Activated naive CD4-positive, alpha-beta T cell treated with anti-CD3 and anti-CD28 coated beads, Interleukin-2, amount 10 ng/mL, durations not matched to agents 7 days and 5 days (primary cell): ENCODE measurements at places on chromosomes 16 and 17.

- no peak for DNase-seq
Observed at GRCh38 chr16:2437032-2437790, 8.0 kb downstream of the CCNF start.

- no peak for DNase-seq
Observed at GRCh38 chr17:19457830-19458271, 46.8 kb downstream of the RNF112 start.

GRCh38 chr16:29744541-29745101, 1.2 kb downstream of the C16orf54 start:
- DNase-seq: no peak

- no peak for DNase-seq
Observed at GRCh38 chr16:65070831-65071432, 50.9 kb downstream of the CDH11 start.

- DNase-seq: peak; percentile 70
Observed at GRCh38 chr17:57256708-57257112, 387 bp downstream of the MSI2 start.

DNA sequence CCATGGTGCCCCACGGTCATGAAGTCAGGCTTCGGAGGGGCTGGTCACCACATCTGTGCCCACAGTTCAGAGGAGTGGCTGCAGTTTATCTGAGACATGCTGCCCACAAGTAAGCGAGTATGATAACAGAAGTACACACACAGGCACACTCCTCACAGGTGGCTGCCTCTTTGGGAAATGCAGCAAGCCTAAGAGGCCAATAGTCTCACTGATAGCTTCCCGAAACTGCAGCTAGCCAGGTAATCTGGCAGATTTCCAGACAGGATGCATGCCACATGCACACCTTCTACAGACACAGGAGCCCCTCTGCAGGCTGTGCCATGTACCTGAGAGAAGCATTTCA, 12.6 kb upstream of the GFOD2 start:
- DNase-seq: no peak

DNA sequence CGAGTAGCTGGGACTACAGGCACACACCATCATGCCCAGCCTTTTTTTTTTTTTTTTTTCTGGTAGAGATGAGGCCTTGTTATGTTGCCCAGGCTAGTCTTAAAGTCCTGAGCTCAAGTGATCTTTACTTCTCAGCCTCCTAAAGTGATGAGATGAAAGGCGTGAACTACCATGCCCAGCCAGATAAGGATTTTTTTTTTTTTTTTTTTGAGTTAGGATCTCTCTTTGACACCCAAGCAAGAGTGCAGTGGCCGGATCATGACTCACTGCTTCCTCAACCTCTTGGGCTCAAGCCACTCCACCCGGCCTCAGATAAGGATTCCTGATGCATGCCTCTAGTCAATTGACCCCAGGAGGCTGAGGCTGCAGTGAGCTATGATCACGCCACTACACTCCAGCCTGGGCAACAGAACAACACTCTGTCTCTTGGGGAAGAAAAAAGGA, 11.2 kb upstream of the PLEKHG4 start:
- no peak for DNase-seq

GRCh38 chr16:337437-337836, 15.1 kb downstream of the AXIN1 start:
- no peak for DNase-seq

- no peak for DNase-seq
Observed at GRCh38 chr17:63029541-63029940, 63.5 kb downstream of the TANC2 start.

GRCh38 chr17:73546770-73547536, 97.3 kb downstream of the SDK2 start:
- peak; percentile 60 for DNase-seq

DNA sequence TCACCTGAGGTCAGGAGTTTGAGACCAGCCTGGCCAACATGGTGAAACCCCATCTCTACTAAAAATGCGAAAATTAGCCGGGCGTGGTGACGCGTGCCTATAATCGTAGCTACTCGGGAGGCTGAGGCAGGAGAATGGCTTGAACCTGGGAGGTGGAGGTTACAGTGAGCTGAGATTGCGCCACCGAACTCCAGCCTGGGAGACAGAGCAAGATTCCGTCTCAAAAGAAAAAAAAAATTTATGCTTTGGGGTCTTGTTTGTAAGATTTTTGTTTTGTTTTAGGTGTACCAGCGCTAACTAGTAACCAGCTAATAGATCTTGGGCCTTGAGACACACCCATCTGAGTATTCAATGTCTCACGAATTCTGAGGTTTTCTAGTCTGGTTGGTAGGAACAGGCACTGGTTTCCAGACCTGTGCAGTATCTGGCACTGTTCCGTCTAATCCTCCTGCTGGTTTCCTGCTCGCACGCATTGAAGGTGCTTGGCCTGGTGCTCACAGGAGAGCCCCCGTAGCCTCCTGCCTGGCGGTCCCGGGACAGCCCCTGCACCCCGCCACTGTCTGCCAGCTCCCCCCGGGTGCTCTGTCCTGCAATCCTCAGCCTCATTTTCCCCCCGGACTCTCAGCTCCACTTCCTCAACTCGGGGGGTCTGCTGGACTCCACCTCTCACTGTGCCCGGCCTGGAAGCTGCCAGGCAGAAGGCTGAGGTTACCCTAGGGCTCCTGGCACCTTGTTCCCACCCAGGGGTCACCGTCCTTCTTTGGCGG, 10.6 kb upstream of the DUS1L start:
- no peak for DNase-seq

DNA sequence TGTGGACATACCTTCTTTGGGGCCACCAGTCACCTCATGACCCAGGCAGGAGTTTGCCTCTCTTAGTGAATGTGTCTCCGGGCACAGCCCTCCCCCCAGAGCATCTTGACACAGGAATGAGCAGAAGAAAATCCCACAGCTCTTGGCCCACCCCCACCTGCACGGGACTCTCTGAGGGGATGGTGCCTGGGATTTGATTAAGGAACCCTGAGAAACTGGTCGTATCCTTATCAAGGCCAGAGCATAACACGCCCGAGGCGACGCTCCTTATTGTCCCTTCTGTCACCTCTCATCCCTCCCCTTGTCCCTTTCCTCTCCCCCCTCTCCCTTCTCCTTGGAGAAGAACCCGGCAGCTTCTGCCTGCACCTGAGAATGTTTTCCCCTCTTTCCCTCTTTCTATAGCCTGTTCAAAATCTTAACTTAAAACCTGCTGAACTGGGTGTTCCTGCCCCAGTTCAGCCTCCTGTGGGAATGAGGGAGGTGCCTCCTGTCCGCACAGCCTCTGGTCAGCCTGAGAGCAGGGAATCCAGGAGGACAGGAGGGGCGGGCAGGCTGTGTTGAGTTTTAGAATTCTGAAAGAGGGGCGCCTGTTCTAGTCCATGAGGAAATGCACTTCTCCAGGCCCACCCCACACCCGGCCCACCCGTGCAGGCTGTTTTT, 140.7 kb upstream of the PLCG2 start:
- no peak for DNase-seq

DNA sequence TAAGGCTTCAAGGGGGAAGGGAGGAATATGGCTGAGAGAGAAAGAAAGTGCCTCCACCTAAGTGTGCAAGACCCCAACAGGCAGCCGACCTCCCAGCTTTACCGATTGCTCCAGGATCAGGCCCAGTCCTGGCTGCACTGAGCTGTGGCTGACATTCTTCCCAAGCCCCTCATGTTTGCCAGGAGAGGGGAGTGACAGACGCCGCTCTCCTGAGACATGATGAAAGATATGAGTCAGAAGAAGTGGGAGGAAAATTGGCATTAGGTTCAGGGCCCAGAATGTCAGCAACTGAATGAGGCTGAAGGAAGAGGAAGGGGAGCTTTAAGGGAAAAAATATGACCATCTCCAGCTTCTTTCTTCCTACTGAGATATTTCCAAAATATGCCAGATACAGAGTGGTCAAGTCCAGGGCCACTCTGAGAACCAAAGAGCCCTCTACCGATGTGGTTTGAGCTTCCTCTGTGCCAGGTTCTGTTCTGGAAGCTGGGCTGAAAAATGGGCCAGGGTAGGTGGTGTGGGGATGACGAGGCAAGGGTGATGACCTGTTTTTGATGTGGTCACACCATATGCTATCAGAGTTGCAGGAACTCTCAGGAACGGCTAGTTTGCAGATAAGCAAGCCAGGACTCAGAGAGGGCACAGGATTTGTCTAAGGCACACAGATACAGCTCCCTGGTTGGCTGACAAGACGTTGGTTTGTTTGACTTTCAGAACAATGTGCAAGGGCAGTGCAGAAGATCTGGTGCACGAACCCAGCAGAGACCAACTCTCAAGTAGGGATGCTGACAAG, 176.7 kb downstream of the SOX9 start:
- no peak for DNase-seq

- DNase-seq: no peak
Observed at GRCh38 chr17:80765241-80765961, 220.8 kb downstream of the RPTOR start.

- no peak for DNase-seq
Observed at GRCh38 chr17:19001907-19002590, 2.5 kb downstream of the FAM83G start.

DNA sequence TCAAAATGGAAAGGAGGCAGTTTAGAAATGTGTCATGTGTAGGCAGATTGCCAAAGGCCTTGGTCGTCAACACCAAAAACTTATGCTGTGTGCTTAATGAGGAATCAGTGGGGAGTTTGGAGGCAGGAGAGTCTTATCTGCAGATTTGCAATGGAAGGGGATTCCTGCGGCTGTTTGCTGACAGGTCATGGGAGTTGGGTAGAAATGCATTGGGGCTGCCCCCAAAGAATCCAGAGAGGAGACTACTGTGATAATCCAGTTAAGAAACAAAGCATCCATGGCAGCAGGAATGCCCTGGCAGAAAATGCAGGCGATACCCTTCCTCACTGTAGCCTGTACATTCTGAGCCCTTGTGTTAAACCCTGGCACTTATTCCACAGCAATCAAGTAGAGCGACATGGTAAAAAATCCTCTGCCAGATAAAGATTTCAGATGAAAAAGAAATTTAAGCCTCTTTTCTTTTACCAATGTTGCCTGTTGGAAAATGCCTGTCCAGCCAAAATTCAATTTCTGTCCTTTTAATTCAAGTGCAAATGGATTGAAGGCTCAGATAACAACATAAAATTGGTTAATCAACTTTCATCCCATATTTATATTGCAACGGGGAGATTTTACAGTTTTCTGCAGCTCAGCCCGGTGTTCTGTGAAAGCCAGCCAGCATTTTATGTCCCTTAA, 491.0 kb upstream of the CDH5 start:
- DNase-seq: no peak

- DNase-seq: peak; percentile 45
Observed at GRCh38 chr16:81497690-81498089, 53.1 kb downstream of the CMIP start.

- DNase-seq: no peak
Observed at GRCh38 chr16:55021595-55022475, 91.2 kb downstream of the IRX5 start.
